ACHN (cell line): ENCODE measurements at places on chromosomes 2 and 18.

DNA sequence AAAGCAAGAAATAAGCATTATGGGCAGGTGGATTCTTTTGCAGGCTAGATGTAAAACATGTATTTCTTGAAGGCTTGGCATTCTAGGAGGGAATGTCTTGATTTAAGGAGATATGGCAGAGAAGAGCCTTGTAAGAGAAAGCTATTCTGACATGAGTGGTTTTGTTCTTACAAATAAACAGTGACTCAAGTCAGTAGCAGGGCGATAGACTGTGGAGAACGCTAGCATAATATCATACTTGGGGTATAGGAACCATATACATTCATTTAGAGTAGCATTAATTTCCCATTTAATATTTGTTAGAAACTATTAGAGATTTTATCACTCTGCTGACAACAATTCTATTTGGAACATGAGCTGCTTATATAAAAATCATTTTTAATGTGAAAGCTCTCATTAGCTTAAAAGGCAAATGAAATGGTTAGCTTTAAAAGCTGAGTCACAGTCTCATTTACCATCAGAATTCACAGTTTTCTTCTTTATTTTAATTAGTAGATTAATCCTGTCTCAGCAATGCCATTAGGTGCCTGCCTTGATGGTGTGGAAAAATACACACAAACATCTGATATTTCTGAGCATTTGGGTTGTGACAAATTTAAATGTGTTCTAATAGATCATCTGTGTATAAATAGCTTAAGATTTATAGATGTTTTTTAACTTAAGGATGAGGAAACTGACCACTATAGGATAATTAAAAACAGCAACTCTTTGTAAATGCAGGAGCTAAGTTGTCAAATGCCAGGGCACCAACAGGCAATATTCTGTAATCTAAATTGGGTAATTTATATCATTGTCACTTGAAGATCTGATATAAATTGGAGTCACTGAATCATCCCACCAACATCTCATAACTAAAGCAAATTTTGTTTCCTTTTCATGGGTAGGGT is 276.7 kb downstream of the PLCL1 start:
- DNase-seq, result no peak

DNA sequence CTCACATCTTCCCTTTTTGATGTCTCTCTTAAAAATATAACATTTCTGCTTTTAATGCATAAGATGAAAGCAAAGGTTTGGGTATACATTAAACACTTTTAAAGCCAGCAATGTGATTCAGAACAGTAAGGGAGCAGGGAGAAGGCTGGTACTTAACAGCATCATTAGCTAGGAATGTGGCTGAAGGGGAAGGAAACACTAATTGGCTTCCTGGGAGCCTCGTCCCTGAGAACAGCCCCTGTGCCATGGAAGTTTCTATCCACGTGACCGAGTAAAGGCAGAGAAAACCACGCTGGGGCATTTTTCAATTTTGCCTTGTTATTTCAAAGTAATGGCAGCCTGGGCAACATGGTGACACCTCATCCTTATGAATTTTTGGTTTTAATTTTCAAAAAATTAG is 109.2 kb upstream of the GPC1 start:
- no peak for DNase-seq

DNA sequence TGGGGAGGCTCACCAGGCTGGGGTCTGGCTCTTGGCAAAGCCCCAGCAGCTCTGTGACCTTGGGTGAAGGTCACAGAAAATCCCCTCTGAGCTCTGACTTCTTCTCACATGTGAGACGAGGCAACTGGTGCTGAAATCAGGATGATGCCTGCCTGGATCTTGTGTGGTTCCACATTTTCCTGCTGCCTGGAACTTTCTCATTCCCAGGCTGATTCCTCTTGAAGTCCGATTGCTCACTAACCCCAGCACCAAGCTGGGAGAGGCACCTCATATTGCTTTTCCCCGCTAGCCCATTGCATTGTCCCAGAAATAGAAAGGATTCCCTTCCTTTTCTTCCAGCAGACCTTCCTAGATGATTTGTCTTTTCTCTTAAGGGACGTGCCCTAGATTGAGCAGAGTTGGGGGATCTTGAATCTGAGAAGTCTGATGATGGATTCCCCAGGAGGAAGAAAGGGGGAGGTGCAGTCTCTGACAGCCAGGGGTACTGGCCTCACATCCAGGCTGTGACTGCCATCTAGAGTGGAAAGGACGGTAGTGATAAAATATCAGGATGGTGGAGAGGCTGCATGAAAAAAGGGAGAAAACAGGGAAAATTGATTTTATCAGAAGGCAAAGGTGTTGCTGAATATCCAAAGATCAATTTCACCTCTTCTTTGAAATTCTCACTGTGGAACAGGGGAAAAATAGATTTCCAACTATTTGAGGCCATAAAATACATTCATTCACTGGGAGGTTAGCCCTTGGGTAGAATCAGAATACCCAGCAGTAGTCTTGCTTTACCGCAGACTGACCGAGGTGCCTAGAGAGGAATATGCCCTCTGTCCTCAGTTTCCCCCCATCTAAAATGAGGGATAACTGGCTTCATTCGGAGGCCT is 96.3 kb downstream of the FAM210A start:
- peak; percentile 58 for DNase-seq

- DNase-seq, result no peak
These were observed 51.4 kb downstream of the SLC38A11 start for GRCh38 chr2:164903951-164904350.

DNA sequence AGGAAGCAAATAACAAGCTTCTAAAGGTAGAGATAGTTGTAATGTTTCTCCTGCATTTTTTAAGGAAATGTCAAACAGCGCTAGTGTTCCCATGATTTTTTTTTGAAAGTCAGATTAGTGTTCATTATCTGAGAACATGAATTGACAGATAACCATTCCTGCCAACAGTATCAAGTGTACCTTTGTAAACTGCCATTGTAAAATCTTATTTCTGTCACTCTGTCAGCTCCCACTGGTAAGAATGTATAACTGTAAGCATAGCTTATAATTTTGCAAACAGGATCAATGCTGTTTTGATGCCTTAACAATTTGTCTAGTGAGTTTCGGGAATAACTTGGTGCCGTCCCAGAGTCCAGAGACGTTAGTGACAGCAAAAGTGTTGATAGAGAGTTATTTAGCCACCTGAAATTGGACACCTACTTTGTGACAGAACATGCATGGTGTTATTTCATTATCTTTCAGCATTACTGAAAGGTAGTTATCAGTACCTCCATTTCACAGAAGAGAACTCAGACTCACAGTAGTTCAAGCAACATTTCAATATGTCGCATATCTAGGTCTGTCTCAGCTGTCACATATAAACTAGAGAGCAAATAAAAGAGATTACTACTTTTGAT is 221.4 kb downstream of the THSD7B start:
- DNase-seq, result no peak

GRCh38 chr2:83051538-83052170 is 1407.4 kb downstream of the SUCLG1 start:
- DNase-seq, result no peak

DNA sequence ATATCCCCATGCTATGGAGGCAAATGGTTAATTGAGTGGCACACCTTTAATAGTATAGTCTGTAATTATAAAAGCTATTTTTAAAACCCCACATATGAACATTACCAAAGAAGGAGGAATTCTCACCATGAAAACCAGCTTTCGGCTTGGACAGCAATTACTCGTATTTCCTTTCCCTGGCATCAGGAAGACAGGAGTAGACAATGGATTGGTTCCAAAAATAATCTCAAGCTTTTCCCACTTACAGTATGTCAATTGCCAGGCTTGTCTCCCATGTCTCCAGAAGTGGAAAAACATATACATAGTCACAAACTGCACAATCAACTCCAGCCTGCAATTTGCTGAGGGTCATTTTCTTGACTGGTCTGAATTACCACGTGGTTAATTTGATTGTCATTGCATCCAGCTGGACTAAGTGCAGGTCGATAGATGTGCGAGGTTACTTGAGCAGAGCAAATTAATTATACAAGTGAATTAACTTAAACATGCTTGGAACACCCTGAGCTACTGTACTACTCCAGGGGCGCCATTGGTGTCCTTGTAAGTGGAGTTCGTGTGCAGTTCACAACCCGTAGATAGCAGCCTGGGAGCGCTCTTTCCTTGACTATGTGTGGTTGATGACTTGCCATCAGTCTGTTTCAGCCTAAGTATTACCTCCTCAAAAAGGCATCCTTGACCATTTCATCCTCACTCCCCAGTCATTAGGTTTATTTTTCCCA is 124.3 kb upstream of the PELI1 start:
- DNase-seq, result no peak

DNA sequence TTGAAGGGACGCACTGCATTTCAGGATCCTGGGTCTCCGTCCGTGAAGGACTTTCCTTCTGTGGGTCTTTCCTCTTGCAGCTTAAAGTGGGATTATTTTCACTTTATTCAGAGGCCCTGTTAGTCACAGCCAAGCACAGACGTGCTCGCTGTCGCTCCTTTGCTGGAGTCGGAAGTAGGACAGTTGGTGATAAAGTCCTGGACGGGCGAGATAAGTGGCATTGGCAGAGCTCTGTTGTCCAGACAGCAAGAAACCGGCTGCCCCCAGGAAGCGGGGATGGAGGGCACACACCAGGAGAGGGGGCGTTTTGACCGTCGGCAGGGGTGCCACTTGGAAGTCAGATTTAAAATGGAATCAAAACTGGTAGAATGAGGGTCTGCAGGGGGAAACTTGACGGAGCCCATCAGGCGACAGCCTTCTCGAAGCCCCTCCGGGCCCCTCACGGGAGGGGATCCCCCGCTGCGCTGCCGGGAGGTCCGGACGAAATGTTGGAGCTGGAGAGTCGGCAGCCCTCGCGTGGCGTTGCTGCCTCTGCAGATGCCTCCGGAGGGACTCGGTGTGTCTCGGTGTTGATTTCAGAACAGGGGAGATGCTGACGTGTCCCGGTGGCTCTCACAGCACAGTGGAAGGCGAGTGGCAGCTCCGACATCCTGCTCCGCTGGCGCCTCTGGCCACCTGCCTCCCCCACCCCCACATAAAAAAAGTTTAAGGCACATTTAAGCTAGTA is 124.2 kb downstream of the NFATC1 start:
- no peak for DNase-seq

DNA sequence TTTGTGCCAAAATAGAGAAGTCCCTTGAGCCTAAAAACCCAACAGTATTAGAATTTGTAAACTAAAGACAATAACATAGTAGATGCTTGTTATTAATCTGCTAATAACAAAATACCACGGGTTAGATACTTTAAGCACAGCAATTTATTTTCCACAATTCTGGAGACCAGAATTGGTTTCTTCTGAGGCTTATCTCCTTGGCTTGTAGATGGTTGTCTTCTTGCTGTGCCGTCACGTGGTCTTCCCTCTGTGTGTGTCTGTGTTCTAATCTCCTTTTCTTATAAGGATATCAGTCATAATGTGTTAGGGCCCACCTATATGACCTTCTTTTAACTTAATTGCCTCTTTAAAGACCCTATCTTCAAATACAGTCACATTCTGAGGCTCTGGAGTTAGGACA is 260.1 kb downstream of the CYRIA start:
- DNase-seq, result no peak

DNA sequence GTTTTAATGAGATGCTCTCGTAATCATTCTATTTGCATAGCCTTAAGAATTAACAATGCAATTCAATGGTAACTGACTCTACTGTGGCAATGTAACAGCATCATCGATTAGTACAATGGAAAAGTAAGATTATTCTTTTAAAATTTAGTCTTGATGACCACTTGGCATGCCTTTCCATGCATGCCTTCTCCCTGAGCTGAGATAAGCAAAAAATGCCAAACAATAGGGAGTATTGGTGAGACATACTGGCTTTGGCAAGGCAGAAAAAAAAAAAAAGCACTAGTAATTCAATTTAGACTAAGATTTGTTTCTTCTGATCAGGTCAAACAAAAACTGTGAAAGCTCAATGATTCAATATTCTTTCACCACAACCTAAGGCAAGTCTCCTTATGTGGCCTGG is 110.8 kb upstream of the TRIB2 start:
- no peak for DNase-seq

GRCh38 chr2:199128476-199129229 is 329.1 kb downstream of the SATB2 start:
- no peak for DNase-seq

- DNase-seq, result no peak
These were observed 151.8 kb upstream of the UNC80 start for GRCh38 chr2:209619782-209620181.

GRCh38 chr18:32607816-32608215 is 137.1 kb upstream of the GAREM1 start:
- DNase-seq, result no peak

DNA sequence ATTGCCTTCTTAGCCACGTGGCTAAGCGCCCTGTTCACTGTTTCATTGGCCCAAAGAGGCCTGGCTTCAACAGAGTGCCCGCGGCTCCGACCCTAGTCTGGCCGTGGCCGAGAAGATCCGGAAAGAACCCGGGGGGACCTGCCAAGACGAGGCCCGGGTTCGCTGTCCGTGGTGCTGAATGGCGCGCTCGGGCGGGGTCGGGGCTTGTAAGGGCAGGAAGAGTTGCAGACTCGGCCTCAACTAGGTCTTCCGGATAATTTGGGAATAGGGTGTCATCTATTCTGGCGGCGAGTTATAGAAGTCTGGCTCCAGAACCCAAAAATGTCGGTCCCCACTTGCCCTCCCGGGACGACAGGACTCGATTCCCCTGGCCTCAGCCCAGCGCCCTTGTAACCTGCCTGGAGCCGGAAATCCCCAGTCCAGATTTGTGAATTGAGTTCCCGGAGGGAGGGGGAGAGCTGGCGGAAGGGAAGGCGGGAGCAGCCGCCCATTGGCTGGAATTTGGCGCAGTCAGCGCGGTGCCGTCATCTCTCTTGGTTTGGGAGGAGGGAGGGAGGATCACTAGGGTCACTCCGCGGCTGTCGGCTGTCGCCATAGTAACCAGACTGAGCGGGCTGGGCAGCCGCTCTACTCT is 3.5 kb downstream of the CDK5R2 start:
- DNase-seq, result peak; percentile 97

- DNase-seq, result no peak
These were observed 678.4 kb upstream of the ZNF804A start for GRCh38 chr2:183919926-183920325.

GRCh38 chr18:46250812-46251173 is 146.6 kb downstream of the HAUS1 start:
- no peak for DNase-seq

- no peak for DNase-seq
These were observed 155.8 kb downstream of the COL6A3 start for GRCh38 chr2:237258116-237258515.

GRCh38 chr2:108388045-108388444 is 10.3 kb downstream of the SULT1C4 start:
- DNase-seq, result peak; percentile 49

GRCh38 chr18:63161761-63162195 is 157.8 kb downstream of the BCL2 start:
- DNase-seq, result peak; percentile 78

DNA sequence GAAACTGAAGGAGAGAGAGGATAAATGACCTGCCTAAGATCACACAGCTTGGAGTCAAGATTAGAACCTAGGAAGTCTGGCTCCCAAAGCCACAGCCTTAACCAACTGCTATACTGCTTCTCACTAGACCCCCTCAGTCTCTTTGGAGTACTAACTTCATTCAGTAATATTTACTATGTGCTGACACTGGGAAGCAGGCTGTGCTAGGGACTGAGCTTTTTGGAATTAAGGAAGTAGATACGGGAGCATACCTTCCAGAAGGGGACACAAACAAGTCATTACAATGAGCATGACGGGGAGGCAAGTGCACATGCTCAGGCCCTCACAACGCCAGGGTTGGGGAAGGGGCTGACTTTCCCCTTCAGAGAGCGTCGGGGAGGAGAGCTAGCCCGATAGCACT is 97.7 kb downstream of the INO80D start:
- no peak for DNase-seq

GRCh38 chr2:225192869-225193268 is 150.6 kb upstream of the DOCK10 start:
- DNase-seq, result no peak

- DNase-seq, result no peak
These were observed 233.4 kb upstream of the GALNT5 start for GRCh38 chr2:157024129-157024528.

- DNase-seq, result peak; percentile 48
These were observed 1.2 kb downstream of the BABAM2 start for GRCh38 chr2:27891673-27892105.
